GM10248 (cell line): ENCODE measurements at places on chromosomes 5 and 9.

- no peak for DNase-seq
Observed at GRCh38 chr5:30921388-30921787, 272.1 kb upstream of the CDH6 start.

- DNase-seq, result no peak
Observed at GRCh38 chr5:91830361-91830953, 447.3 kb upstream of the ARRDC3 start.

GRCh38 chr5:53411388-53411787 lies 69.0 kb upstream of the FST start:
- peak; percentile 27 for DNase-seq

- no peak for DNase-seq
Observed at GRCh38 chr5:90221951-90222350, 187.6 kb downstream of the CETN3 start.

- DNase-seq, result no peak
Observed at GRCh38 chr9:116075191-116075590, 78.4 kb upstream of the PAPPA start.

DNA sequence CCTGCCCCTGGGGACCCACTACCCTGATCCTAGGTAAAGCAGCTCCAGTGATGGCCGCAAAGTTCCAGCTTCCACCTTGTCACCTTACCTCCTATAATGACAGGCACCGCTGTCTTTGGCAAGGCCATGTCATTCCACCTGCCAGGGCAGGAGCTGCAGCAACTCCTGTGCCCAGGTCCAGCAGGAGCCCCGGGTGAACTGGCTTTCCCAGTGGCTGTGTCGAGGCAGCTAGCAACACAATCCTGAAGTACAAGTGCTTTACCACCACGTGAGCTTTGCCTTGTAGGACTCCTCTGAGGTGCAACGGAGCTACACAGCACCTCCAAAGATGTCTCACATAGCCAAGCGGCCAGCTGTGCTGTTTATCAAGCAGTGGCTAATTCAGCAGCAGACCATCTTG lies 20.7 kb upstream of the MGAT1 start:
- no peak for DNase-seq

GRCh38 chr9:31112491-31112890 lies 1272.0 kb upstream of the ACO1 start:
- no peak for DNase-seq

GRCh38 chr5:95883185-95884016 lies 60.9 kb upstream of the GLRX start:
- DNase-seq, result no peak

DNA sequence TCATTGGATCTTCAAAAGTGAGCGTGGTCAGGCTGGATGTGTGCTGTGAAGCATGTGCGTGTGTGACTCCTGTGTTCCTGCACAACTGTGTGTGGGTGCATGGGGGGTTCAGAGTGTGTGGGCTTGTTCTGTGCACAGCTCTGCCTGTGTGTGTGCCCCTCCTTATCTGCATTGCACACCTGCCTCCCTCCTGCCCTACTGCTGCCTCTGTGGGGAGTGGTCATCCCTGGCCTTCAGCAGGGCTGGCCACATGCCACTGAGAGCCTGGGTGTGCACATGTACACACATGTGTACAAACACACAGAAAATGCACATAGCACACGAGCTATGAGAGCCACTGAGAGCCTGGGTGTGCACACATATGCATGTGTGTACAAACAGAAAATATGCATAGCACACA lies 92.1 kb downstream of the CACNA1B start:
- no peak for DNase-seq

DNA sequence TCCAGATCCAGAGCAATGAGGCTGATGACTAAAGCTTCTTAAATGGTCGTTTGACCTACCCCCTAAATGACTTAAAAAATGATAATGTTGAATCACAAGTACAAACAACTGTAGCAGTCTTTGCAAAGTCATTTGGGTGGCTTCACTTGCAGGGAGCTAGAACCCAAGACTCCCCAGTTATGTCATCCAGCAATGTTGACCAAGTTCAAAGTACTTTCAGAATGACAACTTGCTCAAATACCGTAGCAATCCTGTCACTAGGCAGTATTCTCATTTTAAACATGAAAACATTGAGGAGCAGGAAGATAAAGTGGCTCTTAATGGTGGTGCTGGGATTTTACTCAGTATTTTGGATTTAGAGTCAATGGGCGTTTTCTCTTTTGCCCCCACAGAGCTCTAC lies 1217.0 kb upstream of the DMAC1 start:
- DNase-seq, result no peak

- DNase-seq, result no peak
Observed at GRCh38 chr5:76277736-76278135, 125.3 kb upstream of the IQGAP2 start.

- no peak for DNase-seq
Observed at GRCh38 chr5:146015001-146015400, 78.6 kb downstream of the SH3RF2 start.

DNA sequence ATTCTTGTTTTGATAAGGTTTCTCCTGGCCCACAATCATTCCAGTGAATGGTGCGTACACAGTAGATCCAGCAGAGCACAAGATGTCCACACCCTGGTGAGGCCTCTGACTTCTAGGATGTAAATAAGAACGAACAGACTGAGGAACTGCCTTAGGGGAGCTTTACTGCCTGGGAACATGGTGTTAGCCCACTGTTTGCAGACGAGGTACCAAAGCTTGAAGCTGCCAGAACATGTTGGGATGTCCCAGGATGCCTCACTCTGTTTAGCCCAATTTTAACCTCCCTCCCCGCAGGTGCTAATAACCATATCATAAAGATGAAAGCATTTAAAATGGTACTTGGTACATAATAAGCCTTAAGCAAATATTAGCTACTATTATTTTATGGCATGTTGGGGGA lies 3.5 kb downstream of the LECT2 start:
- DNase-seq, result no peak

DNA sequence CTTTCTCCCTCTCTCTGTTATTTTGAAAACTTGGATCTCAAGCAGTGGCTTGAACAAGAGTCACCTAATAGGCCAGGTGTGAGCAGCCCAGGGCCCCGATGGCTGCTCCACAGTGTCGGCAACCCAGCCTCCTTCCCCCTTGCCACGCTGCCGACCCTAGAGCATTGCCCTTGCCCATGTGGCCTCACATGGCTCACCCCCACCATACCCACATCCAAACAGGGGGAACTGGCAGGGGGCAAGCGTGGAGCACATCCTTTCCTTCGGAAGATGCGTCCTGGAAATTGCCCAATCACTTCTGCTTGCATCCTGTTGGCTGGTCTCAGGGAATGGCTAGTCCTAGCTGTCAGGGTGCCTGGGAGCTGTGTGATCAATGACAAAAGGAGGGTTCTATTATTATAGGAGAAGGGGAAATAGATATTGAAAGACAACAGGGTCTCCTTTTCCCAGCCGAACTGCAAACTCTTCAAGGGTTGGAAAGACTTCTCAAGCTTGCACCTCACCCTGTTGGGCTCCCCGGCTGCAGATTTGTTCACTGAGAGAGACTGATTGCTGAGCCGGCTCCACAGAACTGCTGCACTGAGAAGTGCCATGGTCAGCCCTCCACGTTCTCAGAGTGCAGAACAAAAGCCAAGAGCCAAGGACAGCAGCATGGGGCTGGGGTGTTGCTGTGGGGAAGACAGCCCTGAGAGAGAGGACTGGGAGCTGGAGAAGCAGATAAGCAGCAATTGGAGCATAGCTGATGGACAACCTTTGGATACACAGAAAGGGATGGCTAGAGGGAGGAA lies 8.3 kb upstream of the TIFAB start:
- DNase-seq, result no peak

- DNase-seq, result no peak
Observed at GRCh38 chr5:1873243-1873959, 9.3 kb downstream of the IRX4 start.

- peak; percentile 70 for DNase-seq
Observed at GRCh38 chr9:34437006-34437925, 21.1 kb downstream of the FAM219A start.

DNA sequence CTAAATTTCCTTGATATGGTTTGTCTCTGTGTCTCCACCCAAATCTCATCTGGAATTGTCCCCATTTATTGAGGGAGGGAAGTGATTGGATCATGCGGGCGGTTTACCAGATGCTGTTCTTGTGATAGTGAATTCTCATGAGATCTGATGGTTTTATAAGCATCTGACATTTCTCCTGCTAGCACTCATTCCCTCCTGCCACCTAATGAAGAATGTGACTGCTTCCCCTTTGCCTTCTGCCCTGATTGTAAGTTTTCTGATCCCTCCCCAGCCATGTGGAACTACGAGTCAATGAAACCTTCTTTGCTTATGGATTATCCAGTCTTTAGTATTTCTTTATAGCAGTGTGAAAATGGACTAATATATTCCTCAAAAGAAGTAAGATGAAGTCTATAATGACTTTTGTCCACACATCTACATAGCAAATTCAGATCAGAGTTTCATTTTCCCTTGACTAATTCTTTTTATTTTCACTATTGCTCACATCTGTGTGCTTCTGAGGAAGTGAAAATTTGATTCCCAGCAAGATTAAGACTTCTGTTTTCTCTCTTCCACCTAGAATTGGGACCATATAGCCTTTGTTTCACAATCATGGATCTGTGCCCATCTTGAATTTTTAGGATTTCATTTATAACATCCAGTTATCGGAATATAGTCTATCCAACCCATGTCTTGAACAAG lies 393.5 kb downstream of the DMAC1 start:
- peak; percentile 35 for DNase-seq

GRCh38 chr9:98154678-98155077 lies 35.7 kb upstream of the TRIM14 start:
- no peak for DNase-seq

GRCh38 chr5:1432296-1432695 lies 12.9 kb downstream of the SLC6A3 start:
- DNase-seq, result no peak

GRCh38 chr9:107487521-107488374 lies 1.8 kb downstream of the KLF4 start:
- peak; percentile 40 for DNase-seq

DNA sequence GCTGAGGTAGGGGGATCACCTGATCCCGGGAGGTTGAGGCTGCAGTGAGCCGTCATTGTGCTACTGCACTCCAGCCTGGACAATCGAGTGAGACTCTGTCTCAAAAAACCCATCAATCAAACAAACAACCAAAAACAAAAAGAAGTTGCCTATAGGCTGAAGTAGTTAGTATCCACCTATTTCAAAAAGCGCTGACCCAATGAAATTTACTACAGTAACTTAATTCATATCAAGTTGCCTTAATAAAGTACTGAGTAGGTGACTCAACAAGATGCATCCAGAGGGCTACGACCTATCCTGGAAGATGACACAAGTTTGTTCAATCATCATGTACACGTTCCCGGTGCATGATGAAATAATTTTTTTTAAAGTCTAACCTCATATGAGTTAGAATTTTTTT lies 648.6 kb upstream of the DMAC1 start:
- no peak for DNase-seq

DNA sequence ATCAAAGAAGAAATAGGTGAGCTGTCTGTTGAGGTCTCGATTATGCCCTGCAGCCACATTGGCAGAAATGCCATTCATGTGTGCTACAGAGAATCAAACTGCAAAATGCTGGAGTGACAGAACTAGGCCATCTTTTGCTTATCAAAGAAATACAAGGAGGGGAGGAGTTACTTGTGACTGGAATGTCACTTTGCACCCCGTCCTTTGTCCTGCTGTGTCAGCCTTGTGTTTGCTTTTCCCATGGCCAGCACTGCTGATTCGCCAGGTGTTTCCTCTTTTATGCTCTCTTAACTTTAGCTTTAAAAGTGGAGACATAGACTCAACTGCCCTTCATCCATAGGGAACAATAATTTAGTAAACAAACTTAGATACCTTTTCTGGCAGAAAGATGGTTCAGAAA lies 54.3 kb downstream of the SLC46A2 start:
- DNase-seq, result no peak

- DNase-seq, result no peak
Observed at GRCh38 chr9:114078021-114078780, at the start of gene AMBP. Gene AMBP (minus strand): TSS chr9:114078300. CDS start chr9:114078209, 91 bp downstream.

DNA sequence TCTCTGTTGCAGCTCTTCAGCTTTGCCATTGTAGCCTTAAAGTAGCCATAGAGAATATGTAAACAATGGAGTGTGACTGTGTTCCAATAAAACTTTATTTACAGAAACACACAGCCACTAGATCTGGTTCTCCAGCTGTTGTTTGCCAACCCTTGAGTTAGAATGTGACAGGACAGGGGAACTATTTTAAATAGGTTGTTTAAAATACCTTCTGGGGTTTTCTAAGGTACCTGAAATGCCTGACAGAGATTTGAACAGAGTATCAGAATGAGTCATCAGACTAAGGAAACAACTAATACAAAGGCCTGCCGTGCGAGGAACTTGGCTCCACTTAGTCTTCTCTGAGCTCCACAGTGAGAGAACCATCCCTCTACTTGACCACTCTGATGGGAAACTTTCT lies 85.4 kb downstream of the HSD17B4 start:
- DNase-seq, result peak; percentile 38

GRCh38 chr9:14923701-14924100 lies 13.5 kb upstream of the FREM1 start:
- DNase-seq, result no peak

DNA sequence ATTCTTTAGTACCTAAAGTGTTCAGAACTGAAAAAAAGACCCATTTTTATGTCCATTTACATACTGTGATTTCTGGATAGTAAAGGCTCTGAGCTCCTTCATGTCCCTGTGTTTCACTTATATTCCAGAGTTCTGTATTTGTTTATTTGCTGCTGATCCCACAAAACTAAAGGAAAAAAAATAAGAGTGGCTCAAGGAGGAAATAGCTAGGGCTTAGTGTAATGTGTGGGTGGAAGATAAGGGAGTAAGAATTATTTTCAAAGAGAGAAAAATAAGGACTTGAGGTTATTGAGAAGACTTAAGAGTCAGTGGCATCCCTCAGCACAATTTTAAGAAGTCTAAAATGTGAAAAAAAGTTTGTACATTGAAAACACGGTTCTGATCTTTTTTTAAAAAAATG lies 46.0 kb downstream of the ENTREP1 start:
- no peak for DNase-seq

DNA sequence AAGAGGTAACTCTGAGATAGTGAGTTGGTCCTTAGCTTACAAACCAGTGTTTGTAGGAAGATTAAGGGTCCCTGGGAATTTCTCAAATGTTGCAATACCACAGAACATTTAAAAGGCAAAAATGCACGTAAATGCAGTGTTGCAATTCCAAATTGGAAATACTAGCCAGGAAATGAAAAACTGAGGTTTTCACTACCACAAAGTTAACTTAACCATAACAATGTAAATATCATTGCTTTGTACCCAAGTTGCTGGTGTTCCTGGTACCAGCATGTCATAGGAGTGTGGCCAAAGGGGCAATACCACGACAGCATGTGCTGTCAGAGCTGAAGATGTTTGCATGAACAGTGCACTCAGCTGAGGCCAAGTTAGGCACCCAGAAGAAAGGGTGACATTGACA lies 382.9 kb downstream of the GLIS3 start:
- no peak for DNase-seq

DNA sequence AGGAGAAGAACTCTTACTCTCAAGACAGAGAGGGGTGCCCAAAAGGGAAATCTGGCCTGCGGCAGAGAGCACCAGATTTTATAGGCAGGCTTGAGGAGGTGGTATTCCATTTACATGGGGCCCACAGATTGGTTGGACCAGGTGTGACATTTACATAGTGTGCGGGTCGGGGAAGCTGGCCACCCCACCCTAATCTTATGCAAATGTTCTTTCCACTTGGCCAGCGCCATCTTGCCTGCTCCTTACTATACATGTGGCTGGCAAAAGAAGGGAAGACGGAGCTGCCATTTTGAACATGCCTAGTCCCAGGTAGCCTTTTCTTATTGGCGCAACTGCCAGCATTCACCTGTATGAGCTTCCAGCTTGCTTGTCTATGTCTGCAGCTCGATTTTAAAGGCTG lies 34.8 kb downstream of the PLEKHG4B start:
- no peak for DNase-seq
